ENCODE measurements at places on chromosomes 11 and 22.

- no peak for DNase-seq
Measured at GRCh38 chr11:8814923-8815240, 96.1 kb upstream of the AKIP1 start.

DNA sequence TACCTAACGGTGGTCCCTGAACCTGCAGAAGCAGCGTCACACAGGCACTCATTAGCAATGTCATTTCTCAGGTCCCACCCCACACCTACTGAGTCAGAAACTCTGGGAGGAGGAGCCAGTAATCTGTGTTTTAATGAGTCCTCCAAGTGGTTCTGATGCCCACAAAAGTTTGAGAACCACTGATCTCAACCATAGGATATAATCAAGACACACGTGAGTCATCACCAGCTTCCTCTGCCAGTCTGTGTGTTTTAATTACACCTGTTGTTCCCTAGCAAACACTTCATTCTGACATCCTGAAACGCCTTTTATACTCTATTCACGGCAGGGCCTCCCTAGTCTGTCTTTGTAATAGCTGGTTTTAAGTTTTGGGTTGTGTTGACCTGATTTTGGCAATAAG is 5.8 kb downstream of the TECTA start:
- DNase-seq, result no peak

DNA sequence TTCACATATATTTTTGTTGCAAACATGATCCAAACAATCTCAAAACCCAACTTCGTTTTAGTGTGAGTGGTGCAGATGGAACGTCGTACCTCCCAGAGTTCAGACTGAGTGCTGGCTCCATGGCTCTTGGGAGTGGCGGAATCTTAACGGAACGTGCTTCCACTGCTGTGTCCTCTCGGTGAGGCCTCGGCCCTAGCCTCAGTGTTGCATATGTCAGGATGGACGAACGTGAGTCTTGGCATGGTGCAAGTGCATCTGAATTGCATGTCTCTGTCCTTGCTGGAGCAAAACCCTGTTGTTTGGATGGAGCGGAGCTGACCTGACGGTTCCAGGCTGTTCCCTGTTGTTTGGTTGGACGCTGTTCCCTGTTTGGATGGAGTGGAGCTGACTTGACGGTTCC is 306.8 kb downstream of the TBC1D22A start:
- no peak for DNase-seq

GRCh38 chr11:73662445-73663157 is 16.2 kb downstream of the PLEKHB1 start:
- peak; percentile 36 for DNase-seq

DNA sequence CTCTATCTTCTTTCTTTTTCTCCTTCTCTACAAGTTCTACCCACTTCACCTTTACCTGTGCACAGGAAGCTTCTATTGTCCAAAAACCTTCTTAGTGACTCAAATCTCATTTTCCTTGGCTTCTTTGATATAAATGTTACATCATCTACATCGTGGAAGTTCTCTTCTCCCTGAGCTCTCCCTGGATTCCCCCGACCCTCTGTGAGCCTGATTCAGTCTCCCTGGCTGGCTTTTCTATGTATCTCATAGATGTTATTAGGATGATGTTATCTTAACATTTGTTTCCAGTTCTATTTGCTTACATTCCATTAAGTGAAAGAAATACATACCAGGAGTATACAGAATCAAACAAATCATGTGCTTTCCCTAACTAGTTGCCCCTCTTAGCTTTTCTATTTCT is 235.8 kb upstream of the PITPNB start:
- no peak for DNase-seq

GRCh38 chr11:76656571-76657081 is 13.9 kb downstream of the LRRC32 start:
- DNase-seq, result no peak

GRCh38 chr11:61294717-61295595 is at the start of gene VWCE:
Gene VWCE (minus strand): TSS chr11:61295316. CDS start chr11:61295037, 279 bp downstream.
- DNase-seq, result peak; percentile 64

GRCh38 chr11:118017111-118017510 is 30.9 kb downstream of the IL10RA start:
- no peak for DNase-seq
